ENCODE measurements at places on chromosomes 4 and X.
A peak's percentile ranks its signal among the peaks of the same experiment; 100 is the strongest.

- no peak for DNase-seq
These were observed 8.7 kb upstream of the GABRE start for GRCh38 chrX:151983186-151983585.

DNA sequence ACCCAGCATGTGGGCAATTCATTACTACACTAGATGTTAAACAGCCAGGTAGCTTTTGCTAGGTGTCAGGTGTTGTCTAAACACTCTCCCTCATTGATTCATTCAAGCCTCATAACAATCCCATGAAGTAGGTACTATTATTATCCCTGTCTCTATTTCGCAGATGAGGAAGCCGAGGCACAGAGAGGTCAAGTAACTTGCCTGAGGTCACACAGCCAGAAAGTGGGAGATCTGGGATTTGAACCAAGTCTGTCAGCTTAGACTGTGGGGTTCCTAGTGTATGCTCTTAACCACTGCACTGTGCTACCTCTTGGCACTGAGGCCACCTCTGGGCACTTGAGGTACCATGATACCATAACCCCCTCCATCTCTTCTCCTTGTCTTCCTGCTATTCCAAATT is 17.4 kb upstream of the XPNPEP2 start:
- no peak for DNase-seq

DNA sequence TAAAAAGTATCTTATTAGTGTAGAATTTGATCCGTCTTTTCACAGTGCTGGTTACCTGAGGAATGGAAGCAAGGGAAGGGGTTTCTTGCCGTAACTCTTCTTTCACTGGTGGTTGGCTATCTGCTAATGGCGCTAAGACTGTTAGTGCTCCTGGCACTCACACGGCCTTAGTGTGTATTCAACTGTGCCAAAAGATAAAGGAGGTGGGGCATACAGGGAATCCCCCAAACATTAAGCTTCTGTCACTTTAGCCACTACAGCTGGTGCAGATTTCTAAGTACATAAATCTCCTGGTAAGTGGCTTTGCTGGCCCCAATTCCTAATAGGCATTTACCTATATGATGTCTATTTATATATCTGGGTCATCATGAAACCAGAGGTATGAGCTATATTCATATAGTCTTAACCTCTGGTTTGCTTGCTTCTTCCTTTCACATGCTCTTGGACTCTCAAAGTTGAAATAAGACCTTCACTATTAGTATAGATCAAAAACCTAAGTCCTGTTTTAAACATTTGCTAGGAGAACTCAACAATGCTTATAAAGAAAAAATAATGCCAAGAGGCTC is 95.1 kb downstream of the TSPAN7 start:
- DNase-seq, result no peak

GRCh38 chr4:108107729-108108382 is 60.9 kb downstream of the LEF1 start:
- DNase-seq, result no peak

- DNase-seq, result no peak
These were observed 151.8 kb downstream of the SMIM20 start for GRCh38 chr4:26065833-26066232.

DNA sequence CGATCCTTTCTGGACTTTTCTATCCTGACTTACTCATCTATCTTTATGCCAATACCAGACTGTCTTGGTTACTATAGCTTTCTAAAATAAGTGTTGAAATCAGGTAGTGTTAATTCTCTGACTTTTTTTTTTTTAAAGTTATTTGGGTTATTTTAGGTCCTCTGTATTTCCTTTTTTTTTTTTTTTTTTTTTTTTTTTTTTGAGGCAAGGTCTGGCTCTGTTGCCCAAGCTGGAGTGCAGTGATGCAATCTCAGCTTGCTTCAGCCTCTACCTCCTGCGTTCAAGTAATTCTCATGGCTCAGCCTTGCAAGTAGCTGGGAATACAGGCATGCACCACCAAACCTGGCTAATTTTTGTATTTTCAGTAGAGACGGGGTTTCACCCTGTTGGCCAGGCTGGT is 2.8 kb upstream of the NELFA start:
- DNase-seq, result no peak

- no peak for DNase-seq
These were observed 22.8 kb downstream of the GPRIN3 start for GRCh38 chr4:89284828-89285227.

DNA sequence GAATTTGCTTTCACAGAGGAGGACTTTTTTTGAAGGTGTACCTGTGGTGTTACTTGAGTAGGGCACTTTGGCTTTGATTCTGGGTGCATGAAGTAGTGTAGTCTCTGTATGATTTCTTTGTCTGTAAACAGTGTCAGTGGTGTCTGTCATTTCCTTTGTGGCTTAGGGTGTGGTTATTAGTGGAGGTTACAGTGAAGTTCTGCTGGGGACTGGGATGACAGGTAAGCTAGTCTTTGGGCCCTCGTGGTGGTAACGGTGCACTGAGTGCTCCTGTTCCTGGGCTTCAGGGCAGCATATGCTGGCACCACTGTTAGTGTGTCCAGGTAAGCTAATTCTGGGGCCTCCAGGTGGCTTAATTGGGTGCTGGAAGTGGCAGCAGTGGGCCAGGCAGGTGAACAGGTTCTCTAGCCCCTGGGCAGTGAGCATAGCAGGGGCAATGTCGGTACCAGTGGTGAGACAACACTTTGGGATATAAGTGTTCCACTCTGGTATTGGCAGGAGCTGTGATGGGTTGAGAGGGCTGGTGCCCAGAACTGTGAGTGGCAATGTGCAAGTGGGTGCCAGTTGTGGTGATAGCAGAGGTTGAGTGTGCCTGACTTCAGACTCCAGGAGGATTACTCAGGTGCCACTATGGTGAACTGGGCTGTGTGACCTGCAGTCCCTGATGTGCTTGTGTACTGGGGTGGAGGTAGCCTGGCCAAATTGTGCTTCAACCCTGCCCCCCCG is 26.0 kb upstream of the VSIG1 start:
- no peak for DNase-seq

DNA sequence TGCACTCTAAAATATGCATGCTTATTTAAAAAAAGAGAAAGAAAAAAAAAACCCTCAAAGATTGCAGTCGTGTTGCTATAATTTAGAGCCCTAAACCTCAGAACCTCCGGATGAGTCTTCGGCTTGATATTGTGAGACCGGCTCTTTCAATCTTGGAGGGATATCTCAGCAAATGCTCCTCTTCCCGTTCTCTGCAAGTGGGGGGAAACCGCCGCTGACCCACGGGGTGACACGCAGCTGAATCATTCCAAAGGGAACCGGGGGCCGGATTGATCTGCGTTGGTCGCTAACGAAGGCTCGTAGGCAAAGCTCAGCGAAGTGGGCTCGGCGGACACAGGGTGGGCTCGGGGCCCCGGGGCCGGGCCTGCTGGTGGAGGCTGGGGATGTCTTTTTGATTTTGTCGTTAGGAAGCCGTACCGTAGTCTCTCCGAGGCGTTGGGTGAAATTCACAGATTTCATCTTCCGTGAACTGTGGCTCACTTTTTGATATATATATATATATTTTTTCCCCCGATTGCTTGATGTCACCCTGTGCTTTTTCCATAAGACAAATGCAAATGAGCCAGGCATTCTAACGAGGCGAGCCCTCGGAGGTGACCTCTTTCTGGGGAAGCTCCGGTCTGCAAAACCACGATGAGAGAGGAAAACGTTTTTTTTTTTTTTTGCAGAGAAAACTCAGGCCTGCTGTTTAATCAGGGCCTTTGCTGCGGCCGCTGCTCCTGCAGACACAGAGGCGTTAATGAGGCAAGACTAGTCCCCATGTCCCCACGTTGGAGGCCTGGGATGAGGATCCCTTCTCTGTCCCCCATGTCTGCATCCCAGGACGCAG is 110.7 kb upstream of the PPP2R3B start:
- DNase-seq, result no peak

GRCh38 chrX:110318664-110318968 is 731 bp upstream of the AMMECR1 start:
- DNase-seq, result no peak

GRCh38 chrX:126847143-126847542 is 27.6 kb downstream of the PRR32 start:
- no peak for DNase-seq

DNA sequence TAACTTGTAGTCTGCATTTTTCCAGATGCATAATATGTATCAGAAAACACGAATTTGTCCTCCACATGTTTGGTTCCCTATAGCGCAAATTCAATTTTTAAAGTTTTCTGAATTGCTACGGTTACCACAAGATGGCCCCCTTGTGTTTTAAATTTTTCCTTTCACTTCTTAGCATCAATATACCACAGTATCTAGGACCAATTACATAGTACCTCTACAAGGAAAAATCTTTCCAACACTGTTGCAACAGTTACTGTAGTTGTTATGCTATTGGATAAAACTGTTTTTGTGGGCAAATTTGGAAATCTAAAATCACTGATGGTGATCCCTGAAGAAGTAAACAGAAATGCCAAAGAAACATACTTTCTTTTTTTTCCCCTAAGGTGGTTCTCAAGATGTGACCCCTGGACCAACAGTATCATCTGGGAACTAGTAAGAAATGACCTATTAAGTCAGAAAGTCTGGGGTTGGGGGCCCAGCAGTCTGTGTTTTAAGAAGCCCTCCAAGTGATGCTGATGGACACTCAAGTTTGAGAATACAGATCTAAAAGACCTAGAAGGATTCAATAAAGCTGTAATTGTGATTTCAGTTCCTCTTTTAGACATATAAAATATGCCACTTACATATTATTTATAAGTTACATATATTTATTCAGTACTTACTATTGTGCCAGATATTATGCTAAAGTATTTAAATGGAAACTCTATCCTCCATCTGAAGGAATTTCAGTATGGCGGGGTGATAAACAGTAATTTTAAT is 3.1 kb downstream of the ZGRF1 start:
- no peak for DNase-seq

GRCh38 chr4:89072921-89073320 is 15.9 kb upstream of the FAM13A start:
- DNase-seq, result no peak

- no peak for DNase-seq
These were observed 230.5 kb upstream of the PUDP start for GRCh38 chrX:7378406-7378805.

DNA sequence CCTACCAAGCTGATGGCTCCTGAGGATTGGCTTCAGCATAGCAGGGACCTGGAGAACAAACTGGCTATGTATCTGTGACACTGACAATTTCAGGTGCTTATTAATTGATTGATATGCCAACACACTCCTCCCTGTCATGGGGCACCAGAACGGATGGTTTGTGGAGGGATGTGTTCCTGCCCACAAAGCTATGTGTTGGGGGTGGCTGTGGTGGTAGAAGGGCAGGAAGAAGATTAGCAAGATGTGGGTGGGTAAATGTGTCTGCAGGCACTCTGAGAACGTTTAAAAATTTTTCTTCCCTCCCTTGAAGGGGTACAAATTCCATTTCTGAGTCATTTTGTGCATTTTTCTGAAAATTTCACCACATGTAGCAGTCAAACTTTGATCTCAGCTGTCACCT is 55.0 kb upstream of the SCML1 start:
- DNase-seq, result no peak

DNA sequence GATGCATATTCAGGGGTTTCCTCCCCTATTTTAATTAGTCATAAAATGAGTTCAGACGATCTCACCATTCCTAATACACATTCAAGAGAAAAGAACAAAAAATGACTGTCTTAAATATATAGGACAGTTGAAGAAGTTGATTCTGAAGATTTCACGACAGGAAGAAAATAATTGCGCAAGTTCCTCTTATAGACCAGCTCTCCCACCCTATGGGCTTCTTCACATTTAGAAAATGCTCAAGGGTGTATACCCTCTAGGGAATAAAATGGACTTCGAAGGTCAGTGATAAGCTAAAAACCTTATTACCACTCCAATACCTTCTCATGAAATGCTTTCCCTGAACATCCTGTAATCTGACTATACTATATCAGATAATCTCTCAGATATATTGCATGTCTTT is 149.2 kb upstream of the TEX13C start:
- DNase-seq, result no peak

GRCh38 chrX:22248401-22248800 is 24.3 kb upstream of the CBLL2 start:
- no peak for DNase-seq

DNA sequence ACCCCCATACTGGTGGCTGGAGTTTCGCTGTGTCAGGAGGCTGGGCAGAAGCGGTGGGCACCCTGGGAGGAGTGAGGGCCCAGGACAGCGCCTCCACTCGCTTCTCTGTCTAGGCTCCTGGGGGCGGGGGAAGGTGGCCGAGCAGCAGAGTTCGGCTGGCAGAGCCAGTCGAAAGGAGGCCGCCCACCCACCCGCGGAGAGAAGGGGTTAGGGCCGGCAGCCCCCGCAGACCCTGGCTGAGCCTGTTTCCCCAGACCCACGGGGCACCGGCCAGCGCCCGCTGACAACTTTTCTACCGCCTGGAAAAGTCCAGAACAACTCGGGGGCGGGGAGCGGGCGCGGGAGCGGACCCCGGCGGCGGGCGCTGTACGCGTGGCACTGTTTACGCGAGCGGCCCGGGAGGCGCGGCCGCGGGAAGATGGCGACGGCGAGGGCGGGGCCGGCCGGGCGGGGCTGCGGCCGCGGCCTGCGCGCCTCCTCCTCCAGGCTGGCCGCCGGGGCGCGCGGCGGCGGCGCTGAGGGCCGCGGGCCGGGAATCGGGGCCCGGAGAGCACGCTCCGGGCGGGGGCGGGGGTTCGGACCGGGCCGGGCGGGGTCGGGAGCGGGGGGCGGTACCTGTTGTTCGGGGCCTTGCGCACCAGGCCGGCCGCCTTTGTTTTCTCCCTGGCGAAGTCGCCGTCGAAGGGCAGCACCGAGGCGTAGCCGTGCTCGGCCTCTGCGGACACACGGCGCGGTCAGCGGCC is 628 bp downstream of the MXD4 start:
- DNase-seq, result peak; percentile 30

- DNase-seq, result no peak
These were observed 70.3 kb downstream of the ARL9 start for GRCh38 chr4:56575820-56576429.

GRCh38 chr4:94959307-94959706 is 201.6 kb downstream of the BMPR1B start:
- no peak for DNase-seq

- peak; percentile 52 for DNase-seq
These were observed at the start of gene GNL3L for GRCh38 chrX:54529552-54530356. Gene GNL3L, plus strand, starts transcription at chrX:54530219. Its CDS starts 2,348 bp downstream, at chrX:54532567.

DNA sequence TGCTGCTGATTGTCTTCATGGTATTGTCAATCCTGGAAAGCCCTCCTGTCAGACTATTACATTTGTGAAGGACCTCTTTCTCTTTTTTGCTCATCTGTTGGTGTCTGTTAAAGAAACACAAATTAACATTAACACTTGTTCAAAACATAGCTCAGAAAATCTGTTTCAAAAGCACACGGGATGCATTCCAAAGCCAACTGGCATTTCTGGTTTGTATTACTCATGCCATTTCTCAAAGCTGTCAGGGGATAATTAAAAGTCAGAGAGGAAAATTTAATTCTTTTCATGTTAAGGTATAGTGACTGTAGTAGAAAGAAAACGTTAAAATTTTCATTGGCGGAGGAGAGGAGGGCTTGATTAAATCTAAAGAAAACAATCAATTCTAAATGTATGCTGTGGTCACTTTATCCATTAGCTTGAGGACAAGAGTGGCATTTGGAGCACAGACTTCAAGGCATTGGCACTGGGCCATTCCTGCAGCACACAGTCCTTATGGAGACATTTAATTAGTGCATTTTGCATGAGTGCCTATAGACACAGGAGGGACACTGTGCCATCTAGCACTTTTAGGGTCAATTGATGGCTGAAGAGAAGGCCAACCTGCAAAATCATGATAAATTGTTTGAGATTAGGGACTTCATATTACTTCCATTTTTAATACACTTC is 21.2 kb upstream of the GLRA2 start:
- DNase-seq, result no peak

GRCh38 chrX:151984328-151984727 is 9.9 kb upstream of the GABRE start:
- DNase-seq, result no peak

Data from stimulated activated CD4-positive, alpha-beta T cell treated with anti-CD3 and anti-CD28 coated beads, Interleukin-1b, Interleukin-23, amount 100 ng/mL, for 24 hours (primary cell).